ENCODE measurements at places on chromosomes 5 and 9.

GRCh38 chr5:143350341-143350740 is 53.1 kb downstream of the NR3C1 start:
- no peaks in the 10 kb centered on the region for H3K36me3 ChIP-seq
- no peak overlapping the region for H3K4me3 ChIP-seq
- no peak overlapping the region for H3K27ac ChIP-seq
- no peaks in the 10 kb centered on the region for H3K27me3 ChIP-seq
- peaks cover 48% of the 10 kb centered on the region for H3K4me1 ChIP-seq

DNA sequence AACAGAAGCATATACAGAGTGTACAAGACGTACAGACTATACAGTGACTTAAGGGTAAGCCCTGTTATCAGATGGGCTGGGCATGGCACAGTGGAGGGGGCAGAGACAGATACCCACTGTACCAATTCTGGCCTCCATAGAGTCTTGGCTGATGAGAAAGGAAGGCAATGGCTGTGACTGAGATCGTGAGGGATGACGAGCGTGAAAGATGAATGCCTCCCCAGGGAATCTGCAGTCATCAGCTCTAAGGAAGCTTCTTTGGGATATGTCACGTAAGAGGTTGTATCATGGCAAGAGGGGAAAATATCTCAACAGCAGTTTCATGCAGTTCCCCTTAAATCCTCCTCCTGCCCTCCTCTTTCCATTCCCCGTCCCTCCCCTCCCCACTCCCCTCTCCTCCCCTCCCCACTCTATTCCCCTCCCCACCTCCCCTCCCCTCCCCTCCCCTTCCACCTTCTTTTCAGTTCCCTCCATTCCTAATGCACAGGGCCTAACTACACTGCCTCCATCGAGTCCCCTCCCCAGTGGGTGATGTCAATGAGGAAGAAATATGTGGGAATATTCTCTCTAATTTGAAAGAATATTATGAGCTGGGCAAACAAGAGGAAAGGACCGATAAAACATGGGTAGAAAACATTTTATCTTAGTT is 226.4 kb upstream of the DAP start:
- no peaks in the 10 kb centered on the region for H3K36me3 ChIP-seq
- H3K4me1 ChIP-seq, result peaks cover 10% of the 10 kb centered on the region
- no peak for DNase-seq
- H3K4me3 ChIP-seq, result no peak overlapping the region
- no peaks in the 10 kb centered on the region for H3K27me3 ChIP-seq

DNA sequence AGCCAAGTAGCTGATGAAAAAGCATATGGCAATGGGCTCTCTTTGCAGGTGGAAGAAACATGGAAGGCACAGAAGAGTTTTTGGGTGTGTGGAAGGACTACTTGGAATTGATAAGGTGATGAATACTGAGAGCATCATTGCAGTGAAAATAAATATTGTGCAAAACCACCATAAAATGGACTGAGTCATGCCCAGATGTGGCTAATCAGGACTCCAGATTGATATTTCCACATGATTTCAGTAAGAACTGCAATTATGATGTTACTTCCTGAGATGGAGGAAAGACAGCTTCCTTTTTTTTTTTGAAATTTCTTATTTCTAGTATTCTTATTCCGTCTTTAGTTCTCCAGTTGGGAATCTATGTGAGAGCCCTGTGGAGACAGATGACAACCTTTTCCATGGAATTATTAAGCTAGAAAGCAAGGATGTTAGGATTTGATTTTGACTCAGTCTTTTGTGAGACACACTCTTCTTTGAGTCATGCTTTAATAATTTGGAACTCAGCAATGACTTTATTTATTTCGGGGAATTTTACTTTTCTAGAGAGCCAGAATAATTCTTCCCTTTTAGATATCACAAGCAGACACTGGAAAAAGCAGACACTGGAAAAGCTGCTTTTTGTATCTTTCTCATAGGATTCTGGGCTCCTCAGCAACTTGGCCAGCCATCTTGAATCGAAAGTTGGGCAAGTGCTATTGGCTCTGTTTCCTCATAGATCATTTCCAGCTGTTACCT is 94.2 kb upstream of the VCAN start:
- H3K4me1 ChIP-seq, result peaks cover 3% of the 10 kb centered on the region
- H3K4me3 ChIP-seq, result no peak overlapping the region
- H3K36me3 ChIP-seq, result no peaks in the 10 kb centered on the region

DNA sequence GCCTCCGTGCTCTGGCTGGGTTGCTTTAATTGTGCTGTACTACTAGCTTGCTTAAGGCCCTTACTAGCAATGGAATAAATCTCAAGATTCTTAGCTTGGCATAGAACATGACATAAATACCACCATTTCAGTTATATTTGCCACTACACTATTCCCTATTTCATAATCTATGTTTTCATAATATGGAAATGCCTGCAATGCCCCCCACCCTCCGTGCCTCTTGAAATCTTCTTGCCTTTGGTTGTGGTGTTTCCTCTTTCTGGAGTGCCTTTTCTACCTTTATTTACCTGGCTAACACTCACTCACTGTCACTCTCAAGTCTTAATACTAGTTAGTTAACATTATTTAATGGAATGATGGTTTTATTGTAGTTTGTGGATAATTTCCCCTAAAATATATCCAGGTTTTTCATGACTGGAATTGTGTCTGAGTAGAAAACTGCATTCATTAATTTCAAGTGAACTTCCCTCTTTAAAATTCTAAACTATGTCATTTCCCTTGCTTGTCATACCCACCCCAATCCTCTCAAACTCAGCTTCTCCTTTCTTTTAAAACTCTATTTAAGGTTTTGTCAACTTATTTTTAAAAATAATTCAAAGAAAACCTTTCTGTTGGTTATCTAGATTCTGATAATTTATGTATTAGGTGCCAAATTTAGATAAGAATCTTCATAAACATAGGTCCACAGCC is 521.7 kb upstream of the DAB2 start:
- no peaks in the 10 kb centered on the region for H3K27me3 ChIP-seq
- no peak for DNase-seq
- H3K27ac ChIP-seq, result no peak overlapping the region
- H3K36me3 ChIP-seq, result no peaks in the 10 kb centered on the region

GRCh38 chr9:20872340-20872977 is 159.0 kb downstream of the HACD4 start:
- H3K27me3 ChIP-seq, result no peaks in the 10 kb centered on the region
- H3K4me3 ChIP-seq, result no peak overlapping the region
- H3K36me3 ChIP-seq, result no peaks in the 10 kb centered on the region
- no peaks in the 10 kb centered on the region for H3K4me1 ChIP-seq
- no peak for DNase-seq
- H3K27ac ChIP-seq, result no peak overlapping the region

GRCh38 chr5:2756211-2757152 is 5.0 kb upstream of the IRX2 start:
- no peak overlapping the region for H3K27ac ChIP-seq
- H3K4me3 ChIP-seq, result no peak overlapping the region
- H3K4me1 ChIP-seq, result no peaks in the 10 kb centered on the region

GRCh38 chr9:124843456-124844034 is 9.7 kb upstream of the WDR38 start:
- no peaks in the 10 kb centered on the region for H3K36me3 ChIP-seq
- no peaks in the 10 kb centered on the region for H3K27me3 ChIP-seq
- H3K27ac ChIP-seq, result no peak overlapping the region
- no peak overlapping the region for H3K4me3 ChIP-seq
- peaks cover 10% of the 10 kb centered on the region for H3K4me1 ChIP-seq

DNA sequence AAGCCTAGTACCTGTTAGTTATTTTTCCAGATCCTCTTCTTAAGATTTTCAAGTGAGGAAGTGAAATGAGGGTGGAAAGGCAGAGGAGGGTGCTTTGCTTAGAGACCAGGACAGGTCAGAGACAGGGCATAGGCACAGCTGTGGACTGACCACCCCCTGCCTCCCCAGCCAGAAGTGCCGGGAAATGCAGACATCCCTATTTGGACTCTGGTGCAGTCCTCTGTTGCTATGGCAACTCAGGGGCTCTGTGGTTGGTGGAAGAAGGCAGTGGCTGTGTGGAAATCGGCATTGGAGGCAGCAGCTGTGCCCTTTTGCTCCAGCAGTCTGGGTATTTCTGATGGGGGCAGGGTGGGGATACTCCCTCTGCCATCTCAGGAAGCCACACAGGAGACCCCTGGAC is 43.3 kb upstream of the NDFIP1 start:
- DNase-seq, result no peak
- H3K4me3 ChIP-seq, result no peak overlapping the region
- no peaks in the 10 kb centered on the region for H3K36me3 ChIP-seq
- H3K27me3 ChIP-seq, result no peaks in the 10 kb centered on the region

GRCh38 chr9:133523106-133523505 is 1.7 kb downstream of the MYMK start:
- H3K27ac ChIP-seq, result no peak overlapping the region
- no peak overlapping the region for H3K4me3 ChIP-seq
- DNase-seq, result no peak

DNA sequence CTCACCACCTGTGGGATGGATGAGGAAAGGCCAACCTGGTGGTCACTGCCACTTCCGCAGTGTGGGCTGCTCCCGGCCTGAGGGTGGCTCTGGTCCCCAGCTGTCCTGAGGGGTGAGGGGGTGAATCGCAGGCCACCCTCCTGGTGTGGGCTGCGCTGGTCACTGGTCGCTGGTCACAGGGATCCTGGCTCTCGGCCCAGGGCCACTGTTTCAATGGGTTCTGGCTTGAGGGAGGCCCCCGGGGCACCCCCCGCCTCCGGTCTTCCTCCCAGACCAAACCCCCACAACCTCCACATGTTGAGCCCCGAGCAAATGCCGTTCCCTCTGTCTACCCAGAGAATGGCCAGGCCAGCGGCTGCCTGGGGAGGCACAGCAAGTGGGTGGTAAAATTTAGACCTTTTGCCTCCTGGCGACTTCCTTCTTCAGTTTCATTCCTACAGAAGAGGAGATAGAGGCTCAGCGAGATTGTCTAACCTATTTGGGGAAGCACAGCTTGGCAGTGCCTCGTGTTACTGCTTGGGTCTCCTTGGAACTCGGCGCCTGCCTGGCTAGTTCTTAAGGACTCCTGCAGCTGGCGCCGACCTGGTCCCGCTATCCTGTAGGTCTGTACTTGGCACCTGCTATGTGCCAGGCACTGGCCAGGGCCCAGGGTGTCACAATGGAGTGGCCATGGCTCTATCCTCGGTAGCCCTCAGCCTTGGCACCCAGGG is 48.2 kb downstream of the RXRA start:
- no peak for DNase-seq
- no peaks in the 10 kb centered on the region for H3K4me1 ChIP-seq
- peak overlapping the region; percentile 89 for H3K27ac ChIP-seq
- H3K36me3 ChIP-seq, result no peaks in the 10 kb centered on the region
- H3K27me3 ChIP-seq, result no peaks in the 10 kb centered on the region

DNA sequence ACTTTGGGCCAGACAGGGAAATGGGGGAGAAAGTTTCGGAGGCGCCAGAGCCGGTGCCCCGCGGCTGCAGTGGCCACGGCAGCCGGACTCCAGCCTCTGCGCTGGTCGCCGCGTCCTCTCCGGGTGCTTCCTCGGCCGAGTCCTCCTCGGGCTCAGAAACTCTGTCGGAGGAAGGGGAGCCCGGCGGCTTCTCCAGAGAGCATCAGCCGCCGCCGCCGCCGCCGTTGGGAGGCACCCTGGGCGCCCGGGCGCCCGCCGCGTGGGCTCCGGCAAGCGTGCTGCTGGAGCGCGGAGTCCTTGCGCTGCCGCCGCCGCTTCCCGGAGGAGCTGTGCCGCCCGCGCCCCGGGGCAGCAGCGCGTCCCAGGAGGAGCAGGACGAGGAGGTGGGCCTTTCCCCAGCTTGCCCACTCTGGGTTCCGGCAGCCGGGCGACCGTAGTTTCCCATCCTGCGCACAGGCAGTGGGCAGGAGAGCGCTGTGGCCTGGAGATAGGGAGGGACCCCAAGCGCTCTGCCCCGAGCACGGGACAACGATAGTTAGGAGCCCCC is 516 bp downstream of the MAST4 start:
- no peak for DNase-seq
- H3K4me1 ChIP-seq, result peaks cover 10% of the 10 kb centered on the region
- H3K27ac ChIP-seq, result no peak overlapping the region
- H3K27me3 ChIP-seq, result no peaks in the 10 kb centered on the region
- peak overlapping the region; percentile 70 for H3K4me3 ChIP-seq

DNA sequence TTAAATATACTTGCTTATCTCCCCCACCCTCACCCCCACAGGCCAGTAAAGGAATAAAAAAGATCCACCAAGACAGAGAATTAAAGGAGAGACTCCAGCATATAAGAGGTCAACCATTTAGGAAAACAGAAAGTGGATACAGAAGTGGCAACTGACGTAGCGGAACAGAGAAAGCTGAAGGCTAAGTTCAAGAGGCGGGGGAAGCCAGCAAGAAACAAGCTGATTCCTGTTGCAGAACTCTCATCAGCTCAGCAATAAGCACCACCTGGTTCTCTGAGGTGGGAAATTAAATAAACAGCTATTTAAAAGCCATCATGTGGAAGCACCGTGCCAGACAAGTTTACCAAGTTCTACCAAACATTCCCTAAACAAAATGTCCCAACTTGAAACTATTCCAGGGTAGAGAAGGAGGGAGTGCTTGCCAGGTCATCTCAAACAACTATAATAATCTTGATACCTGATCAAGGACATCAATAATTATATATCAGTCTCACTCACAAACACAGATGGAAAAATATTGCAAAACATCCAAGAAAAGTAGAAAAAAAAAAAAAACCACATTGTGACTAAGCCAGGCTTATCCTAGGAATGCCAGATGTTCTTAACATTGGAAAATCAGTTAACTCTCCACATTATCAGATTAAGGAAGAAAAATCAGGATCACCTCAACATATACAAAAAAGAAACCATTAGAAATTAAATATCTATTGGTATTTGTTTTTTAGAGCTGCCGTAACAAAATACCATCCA is 7.3 kb upstream of the ARL15 start:
- H3K27ac ChIP-seq, result no peak overlapping the region
- H3K4me3 ChIP-seq, result no peak overlapping the region
- H3K36me3 ChIP-seq, result no peaks in the 10 kb centered on the region
- DNase-seq, result no peak
- H3K4me1 ChIP-seq, result no peaks in the 10 kb centered on the region
- no peaks in the 10 kb centered on the region for H3K27me3 ChIP-seq

- H3K36me3 ChIP-seq, result peaks cover 54% of the 10 kb centered on the region
- no peak overlapping the region for H3K4me3 ChIP-seq
- no peak overlapping the region for H3K27ac ChIP-seq
- H3K27me3 ChIP-seq, result no peaks in the 10 kb centered on the region
These were observed 166.9 kb downstream of the TRIO start for GRCh38 chr5:14309878-14310531.

DNA sequence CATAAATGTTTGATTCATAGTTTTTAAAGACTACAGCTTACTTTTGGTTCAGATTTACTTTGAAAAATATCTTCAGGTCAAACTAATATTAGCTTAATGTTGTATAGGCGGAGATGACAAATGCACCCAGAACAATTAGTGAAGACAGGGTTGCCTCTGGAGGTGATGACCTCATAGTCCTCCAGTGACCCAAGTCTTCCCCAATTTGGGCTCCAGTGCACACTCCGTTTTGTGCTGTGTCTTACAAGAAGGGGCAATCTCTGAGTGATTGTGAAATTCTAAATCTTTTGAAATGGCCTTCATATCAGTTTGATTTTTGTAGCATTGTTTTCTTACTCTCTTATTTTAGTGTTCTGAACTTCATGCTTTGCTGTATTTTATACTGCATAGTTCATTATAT is 57.6 kb downstream of the DENND4C start:
- no peak overlapping the region for H3K27ac ChIP-seq
- H3K27me3 ChIP-seq, result no peaks in the 10 kb centered on the region
- peaks cover 11% of the 10 kb centered on the region for H3K4me1 ChIP-seq

All from tibial nerve (tissue), 4 donors.